Activated CD4-positive, alpha-beta T cell treated with anti-CD3 and anti-CD28 coated beads, Interleukin-2, Interleukin-6, amounts not matched to agents 100 ng/mL and 50 ng/mL, durations not matched to agents 16 hours and 8 hours (primary cell): ENCODE measurements at places on chromosomes 1 and 21.

DNA sequence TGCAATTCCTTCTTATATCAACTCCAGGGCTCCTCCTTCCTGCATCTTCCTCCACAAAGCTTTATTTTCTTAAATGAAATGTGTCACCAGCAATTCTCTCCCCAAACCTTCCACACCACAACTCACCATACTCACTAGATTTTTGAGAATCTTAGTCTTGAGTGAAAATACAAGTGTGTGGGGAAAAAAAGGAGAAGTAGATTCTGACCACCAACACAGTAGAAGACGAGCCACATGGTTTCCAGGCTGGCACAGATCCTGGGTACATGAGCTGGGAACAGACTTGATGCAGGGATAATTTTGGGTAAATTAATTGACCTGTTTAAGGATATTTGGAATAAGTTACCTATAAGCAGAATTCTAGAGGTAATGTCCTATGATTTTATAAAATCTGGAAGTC is 72.8 kb upstream of the KCNJ15 start:
- no peak for DNase-seq

GRCh38 chr1:91851130-91852010 is 34.6 kb downstream of the TGFBR3 start:
- no peak for DNase-seq

GRCh38 chr1:248144513-248145198 is at the start of gene OR2M5:
Gene OR2M5 (plus strand): TSS chr1:248145148. CDS start chr1:248145148, 0 bp downstream.
- no peak for DNase-seq

GRCh38 chr21:45138199-45139002 is 64.0 kb downstream of the ADARB1 start:
- DNase-seq = peak; percentile 77

- no peak for DNase-seq
These were observed 14.8 kb upstream of the SLC27A3 start for GRCh38 chr1:153760440-153760839.

DNA sequence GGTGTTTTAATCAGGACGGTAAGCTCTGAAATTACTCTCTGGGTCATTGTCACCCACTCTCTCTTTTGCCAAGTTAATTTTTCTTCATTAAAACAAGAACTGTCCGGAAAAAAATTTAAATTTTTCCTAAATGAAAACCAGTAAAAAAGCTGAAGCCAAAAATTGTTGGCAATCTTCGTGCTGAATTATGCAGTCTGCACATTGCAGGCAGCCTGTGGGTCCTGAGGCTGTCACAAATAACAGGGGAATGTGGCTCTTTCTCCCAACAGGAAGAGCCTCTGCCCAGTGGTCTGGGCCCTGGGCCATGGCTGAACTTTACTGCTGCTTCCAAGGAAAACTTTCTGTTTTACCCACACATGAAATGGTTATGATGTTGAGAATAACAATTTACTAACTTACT is 153.9 kb upstream of the SPAG17 start:
- no peak for DNase-seq

DNA sequence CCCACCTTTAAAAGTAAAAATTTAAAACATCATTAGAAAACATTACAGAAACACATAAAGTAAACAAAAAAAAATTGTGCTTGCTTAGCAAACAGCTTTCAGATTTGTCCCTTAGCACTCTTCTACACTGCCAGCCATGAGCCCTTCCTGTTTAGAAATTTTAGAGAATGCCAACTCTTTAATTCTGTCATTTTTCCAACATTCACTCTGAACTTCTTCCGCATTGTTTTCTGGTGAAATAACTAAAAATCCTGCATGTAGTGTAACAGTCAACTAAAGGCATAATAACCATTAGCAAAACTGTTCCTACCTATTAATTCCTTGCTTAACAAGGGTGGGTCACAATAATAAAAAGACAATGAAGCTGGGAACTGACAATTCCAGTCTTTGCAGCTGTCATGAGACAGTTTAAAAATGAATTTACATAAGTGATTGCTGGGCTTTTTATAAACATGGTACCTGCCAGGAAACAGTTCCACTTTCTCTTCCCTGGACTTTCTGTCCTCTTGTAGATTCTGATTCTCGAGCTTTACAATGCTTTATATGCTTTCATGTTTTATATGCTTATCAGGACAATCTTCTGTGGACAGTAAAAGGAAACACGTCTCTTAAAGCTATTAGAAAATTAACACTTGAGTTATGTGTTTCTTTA is 19.0 kb downstream of the GNG12 start:
- DNase-seq = no peak

DNA sequence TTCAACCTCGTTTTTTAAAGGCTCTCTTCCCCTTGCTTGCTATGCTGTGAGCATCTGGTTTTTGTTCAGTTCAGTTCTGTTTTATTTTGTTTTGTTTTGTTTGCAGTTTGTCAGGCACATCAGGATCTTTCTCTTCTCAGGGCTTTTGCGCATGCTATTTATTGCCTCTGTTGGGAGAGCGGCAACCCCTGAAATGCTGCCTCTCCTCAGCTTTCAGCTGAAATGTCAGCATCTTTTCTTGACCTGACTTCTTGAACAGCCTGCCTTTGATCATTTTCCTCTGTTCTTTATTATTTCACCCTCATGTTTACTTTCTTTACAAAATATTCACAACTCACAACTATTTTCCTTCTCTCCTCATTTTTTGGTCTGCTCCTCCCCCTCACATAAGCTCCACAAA is 50.4 kb upstream of the RC3H1 start:
- no peak for DNase-seq

DNA sequence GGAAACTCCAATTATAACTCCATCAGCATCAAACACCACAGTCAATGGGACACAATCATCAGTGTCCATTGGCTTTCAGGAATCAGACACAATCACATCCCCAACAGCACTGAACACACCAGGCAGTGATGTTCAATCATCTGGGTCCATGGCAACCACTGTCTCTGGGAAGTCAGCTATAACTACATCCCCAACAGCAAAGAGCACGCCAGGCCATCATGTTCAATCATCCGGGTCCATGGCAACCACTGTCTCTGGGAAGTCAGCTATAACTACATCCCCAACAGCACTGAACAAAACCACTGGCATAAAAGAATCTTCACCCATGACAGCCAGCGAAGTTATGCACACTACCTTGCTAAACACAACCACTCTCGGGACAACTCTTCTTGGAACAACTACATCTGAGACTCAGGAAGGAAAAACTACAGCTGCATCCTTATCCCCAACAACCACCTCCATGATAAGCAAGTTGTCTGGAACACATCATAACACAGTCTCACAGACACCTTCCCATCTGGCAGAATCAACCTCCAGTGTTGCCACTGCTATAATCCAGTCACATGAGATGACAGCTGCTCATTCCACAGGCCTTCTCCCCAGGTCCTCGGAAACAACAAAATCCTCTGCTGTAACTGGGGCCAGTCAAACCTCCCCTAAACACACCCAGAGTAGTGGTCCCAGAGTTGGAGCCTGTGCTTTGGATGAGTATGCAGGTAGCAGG is 19.9 kb downstream of the CATSPER4 start:
- no peak for DNase-seq

- DNase-seq = no peak
These were observed 21.5 kb downstream of the CLSPN start for GRCh38 chr1:35748326-35748725.

DNA sequence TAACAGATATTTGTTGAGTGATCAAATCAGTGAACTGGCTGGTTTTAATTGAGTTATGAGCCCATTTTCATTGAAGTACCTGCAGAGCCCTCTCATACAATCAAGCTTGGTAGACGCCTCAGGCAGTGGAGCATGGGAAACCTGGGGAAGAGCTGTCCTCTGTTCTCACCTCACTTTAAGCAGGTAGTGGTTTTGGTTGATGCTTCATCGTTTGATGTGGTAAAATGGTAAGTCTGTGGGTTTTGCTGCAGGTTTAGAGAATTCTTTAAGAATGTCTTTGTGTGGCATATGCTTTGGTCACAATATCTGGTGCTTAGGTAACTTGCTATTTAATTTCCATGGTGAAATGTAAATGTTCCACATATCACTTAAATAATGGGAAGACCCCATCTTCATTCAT is 10.0 kb downstream of the LAMC1 start:
- DNase-seq = peak; percentile 25

DNA sequence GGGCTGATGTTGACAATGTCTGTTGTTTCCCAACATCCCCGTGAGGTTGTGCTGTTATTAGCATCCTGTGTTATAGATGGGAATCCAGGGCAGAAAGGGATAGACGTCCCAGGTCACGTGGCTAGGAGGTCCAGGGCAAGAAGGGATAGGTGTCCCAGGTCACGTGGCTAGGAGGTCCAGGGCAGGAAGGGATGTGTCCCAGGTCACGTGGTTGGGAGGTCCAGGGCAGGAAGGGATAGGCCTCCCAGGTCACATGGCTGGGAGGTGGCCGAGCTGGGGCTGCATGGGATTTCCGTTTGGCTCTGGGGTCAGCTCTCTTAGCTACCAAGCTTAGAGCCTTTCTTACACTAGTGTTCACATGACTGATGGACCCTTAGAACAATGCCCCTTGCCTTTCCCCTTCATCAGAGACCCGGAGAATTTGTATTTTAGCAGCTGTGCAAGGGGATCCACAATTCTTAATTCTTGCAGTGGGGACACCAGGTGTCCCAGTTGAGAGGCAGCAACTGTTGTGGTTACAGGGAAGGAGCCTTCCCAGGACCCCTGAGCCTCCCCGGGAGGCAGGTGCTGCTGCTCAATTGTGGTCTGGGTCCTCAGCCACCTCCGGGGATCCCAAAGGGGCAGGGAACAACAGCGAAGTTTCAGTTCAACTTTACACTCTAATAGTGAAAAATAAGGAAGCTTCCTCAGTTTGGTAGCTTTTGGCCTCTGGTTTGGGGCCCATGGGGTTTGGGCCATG is 69.2 kb downstream of the UMODL1 start:
- no peak for DNase-seq

GRCh38 chr1:183328371-183328770 is 89.8 kb downstream of the NMNAT2 start:
- DNase-seq = no peak

DNA sequence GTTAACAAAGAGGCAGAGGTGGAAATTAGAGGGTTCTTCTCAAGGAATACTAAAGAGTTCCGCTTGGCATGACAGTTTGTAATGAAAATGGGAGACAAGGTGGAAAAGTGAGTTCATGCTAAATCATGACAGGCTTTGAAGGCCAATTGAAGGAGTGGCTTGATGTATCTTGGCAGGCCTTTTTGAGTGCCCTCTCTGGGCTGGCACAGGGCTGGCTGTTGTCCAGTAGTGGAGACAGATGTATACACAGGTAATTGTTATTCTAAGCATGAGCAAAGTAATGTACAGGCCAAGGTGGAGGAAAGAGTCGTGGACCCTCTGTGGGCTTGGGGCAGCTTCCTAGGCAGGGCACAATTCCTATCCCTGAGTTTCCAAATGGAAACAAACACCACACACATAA is 196.7 kb upstream of the GALNT2 start:
- DNase-seq = no peak

DNA sequence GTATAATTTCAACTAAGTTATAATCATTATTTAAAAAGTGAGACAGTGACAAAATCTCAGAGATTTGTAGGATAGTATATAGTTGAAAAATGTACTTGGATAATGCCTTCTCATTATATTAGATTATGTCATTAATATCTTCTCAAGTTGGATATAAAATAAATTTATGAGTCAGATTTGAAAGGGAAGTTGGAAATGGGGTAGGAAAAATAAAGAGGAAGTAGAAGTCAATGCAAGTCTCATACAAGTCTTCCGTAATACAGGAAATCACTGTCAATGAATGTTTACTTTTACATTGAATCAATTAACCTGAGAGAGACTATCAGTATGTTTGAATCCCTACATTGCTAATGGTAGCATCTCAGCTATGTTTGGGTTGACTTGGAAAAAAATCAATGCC is 16.2 kb upstream of the RNPC3 start:
- DNase-seq = no peak

GRCh38 chr21:32257962-32258785 is 20.7 kb downstream of the MIS18A start:
- DNase-seq = peak; percentile 67

DNA sequence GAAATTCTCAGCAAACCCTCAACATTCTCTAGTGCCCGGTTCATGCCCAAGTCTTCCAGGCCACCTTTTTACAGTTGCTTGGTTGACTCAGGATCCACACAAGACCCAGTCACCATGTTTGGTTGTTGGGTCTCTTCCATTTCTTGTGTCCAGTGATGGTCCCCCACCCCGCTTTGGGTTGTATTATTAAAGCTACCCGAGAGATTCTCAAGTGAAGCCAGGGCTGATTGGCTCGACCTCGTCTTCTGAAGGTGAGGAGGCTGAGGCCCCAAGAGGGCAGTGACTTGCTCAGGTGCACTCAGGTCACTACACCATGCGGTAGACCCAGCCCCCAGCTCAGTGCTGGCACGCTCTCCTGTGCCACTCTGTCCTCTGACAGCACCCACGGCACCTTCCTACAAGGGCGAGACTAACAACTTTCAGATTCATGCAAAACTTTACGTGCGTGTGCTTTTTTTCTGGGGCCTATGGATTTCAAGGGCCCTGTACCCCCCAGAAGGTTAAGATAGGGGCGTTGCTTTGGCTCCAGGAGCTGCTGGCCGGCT is 50.3 kb downstream of the CAPN9 start:
- no peak for DNase-seq
